ENCODE measurements at places on chromosomes 2 and 18.

DNA sequence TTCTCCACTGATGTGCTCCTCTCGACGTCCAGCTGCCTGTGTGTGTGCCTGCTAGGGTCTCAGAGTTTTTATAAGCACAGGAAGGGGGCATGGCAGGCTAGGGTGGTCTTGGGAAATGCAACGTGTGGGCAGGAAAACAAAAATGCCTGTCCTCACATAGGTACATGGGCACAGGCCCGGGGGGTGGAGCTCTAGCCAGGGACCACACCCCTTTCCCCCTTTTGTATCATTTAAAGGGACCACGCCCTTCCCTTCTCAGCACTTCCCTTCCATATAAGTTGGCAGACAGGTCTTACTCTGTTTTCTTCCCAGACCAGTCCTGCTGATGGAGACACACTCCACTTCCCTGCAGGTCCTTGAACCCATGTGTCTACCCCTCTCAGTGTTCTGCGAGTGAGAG lies 645.0 kb downstream of the CBLN2 start:
- no peak for DNase-seq

- DNase-seq = no peak
Observed at GRCh38 chr2:239671916-239672849, 271.4 kb upstream of the HDAC4 start.

GRCh38 chr18:75959150-75959549 lies 531.6 kb upstream of the SMIM21 start:
- no peak for DNase-seq

GRCh38 chr2:88657131-88657530 lies 29.9 kb upstream of the EIF2AK3 start:
- DNase-seq = no peak

DNA sequence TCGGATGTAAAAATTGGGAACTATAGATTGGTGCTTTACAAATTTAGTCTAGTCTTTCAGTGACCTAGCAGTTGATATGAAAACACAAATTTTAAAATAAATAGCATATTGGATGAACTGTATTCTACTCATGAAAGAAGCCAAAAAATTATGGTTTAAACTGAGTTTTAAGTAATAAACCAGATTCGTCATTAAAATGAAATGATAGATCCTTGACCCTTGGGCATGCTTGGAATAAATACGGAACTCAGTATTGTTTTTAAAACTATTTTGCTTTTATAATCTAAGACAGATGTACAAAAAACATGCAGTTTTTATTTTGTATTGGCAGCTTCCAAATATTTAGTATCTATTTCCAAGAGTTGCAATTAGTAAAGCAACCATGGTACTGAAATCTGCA lies 34.6 kb upstream of the TBR1 start:
- DNase-seq = no peak

DNA sequence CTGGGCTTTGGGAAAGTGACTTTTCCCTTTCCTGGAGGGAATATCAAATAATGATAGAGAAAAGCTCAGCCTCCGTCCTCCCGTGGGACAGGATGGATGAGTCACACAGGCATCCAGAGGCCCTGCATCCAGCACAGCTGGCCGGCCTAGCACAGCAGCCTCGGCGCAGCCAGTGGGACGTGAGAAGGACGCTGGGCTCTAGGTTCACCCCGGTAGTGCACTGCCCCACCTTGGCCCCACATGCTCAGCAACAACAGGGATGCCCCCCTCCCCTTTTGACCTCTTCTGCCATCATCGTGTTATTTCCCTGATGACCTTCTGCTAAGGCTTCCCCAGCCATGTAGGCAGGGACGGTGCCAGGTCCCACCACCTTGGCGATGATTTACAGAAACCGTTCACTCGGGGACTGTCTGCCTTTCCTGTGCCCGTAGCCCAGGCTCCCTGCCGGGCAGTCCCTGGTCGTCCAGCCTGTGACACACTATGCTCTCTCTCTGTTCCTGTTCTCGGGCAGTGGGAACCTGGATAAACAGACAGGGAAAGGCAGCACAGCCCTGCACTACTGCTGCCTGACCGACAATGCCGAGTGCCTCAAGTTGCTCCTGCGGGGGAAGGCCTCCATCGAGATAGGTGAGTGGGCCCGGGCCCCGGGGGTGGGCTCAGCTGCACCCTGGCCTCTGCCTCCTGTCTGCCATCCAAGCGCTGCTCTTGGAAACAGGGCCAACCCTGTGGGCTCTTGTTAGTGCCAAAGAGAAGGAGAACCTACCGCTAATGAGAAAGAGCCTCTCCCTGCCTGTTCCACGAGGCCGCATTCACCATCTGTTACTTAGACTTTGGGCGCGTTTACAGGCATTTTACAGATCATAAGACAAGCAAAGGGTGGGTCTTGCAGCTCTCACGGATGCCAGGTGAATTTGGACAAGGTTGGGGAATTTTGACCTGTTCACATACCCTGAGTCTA lies 44.6 kb downstream of the ITGB1BP1 start:
- DNase-seq = no peak

DNA sequence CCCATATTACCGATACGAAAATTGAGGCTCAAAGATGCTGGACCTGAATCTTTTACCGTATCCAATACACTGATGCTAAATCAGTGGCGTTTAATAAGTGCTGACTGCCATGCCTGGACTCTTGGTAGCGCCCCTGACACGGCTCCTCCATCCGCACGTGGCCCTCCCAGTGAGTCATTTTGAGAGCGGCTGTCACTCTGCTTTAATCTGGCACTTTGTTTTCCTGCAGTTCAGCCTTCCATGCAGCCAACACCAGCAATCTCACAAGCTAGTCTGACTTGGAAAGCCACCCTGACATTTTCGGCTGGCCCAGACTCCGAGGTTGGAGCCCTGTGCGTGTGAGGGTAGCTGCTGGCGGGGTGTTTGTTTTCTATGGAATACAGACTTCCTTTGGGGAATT lies 155.1 kb upstream of the LMAN1 start:
- DNase-seq = no peak

- DNase-seq = no peak
Observed at GRCh38 chr2:191951832-191952231, 104.9 kb upstream of the CAVIN2 start.

GRCh38 chr18:9827211-9827792 lies 58.5 kb upstream of the TXNDC2 start:
- DNase-seq = no peak

DNA sequence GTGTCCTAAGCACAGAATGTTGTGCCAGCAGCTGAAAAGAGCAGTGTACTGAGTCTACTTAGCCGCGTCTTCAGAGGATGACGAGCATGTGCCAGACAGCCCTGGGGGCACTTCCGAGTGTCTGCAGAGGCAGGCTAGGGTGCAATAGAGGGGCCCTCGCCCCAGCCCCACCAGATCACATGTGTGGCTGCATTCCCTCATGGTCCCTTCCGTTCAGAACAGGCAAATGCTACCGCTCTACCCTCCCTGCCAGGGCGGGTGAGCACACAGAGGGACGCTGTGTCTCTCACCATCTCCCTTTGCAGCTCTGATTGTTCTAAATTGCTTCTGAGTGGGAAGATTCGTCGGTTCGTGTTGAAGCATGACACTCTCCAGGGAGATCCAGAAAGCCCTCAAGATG lies 212.2 kb upstream of the RAB12 start:
- no peak for DNase-seq

GRCh38 chr2:240892356-240892755 lies 3.6 kb downstream of the MAB21L4 start:
- no peak for DNase-seq

DNA sequence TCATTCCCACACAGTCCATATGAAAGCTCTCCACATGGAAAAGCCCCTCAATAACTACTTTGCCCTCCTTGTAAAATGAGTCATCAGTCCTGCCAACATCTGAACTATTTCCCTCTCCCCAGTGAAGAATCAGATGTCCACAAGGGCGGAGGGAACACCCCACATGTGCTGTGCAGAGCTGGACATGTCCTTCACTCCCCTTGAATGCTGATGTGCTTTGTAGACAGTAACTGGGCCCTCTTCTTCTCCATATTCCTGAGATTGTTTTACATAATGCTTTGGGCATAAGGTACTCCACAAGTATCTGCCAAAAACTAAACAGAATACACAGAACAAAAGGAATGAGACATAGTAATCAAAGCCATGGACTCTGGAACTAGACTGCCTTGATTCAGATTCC lies 879.4 kb downstream of the BCL11A start:
- DNase-seq = no peak

DNA sequence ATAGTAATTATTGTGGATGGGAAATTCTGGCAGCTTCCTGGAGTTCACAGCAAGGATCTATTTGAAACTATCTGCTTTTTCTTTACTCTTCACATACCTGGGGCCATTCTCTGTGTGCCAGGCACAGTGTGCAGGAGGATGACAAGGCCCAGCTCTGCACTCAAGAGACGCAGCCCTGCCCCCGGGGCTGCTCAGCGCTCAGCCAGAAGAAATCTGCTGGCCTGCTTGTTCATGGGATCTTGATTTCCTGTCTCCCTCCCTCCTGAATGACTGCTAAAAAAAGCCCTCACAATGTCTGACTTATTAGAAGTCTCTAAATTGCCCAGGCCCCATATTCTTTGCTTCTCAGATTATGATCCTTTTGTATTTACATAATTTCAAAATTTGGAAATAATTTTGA lies 210.9 kb downstream of the DCDC2C start:
- DNase-seq = no peak

DNA sequence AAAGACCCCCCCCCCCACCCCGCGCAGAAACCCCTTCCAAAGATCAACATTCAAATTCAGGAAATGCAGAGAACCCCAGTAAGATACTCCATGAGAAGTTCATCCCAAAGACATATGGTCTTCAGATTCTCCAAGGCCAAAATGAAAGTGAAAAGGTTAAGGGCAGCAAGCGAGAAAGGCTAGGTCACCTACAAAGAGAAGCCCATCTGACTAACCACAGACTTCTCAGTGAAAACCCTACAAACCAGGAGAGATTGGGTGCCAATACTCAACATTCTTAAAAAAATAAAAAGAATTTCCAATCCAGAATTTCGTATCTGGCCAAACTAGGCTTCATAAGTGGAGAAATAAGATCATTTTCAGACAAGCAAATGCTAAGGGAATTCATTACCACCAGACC lies 175.2 kb downstream of the RND3 start:
- DNase-seq = no peak

DNA sequence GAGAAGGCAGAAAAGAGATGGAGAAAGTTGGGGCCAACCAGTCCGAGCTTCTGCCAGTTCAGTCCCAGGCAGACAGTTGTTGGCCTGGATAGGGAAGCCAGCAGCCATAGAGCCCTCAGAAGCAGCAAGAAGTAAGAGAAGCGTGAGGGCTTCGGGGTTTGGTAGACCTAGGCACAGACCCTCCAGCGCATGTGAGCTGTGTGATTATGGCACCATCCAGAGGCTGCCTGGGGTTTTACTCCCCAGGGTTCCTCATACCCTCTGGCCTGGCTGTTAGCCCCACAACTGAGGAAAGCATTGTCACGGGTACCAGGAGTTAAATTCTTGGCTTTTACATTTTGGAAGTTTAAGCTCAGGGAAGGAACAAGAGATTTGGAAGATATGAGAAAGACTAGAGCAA lies 93.7 kb upstream of the RAB6C start:
- no peak for DNase-seq

DNA sequence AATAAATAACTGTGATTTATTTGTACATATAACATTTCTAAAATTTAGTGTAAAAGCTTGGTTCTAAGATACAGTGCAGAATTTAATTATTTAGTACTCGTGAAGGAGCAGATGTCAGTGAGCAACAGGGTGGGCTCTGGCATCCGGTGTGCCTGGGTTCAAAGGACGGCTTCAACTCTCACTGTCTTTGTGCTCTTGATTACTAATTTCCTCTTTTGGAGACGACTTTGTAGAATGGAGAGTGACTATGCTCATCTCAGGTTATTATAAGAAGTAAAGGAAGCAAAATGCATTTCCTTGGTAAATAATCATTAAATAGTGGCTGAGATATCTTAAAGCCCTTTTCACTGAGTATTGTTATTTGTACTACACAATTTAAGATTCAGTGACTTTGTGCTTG lies 271.7 kb downstream of the ASXL3 start:
- DNase-seq = no peak

- no peak for DNase-seq
Observed at GRCh38 chr2:241857572-241858121, 1.0 kb downstream of the PDCD1 start.

GRCh38 chr2:238555786-238556542 lies 129.2 kb downstream of the ASB1 start:
- DNase-seq = no peak

GRCh38 chr2:86480105-86480504 lies 38.9 kb downstream of the KDM3A start:
- DNase-seq = no peak

DNA sequence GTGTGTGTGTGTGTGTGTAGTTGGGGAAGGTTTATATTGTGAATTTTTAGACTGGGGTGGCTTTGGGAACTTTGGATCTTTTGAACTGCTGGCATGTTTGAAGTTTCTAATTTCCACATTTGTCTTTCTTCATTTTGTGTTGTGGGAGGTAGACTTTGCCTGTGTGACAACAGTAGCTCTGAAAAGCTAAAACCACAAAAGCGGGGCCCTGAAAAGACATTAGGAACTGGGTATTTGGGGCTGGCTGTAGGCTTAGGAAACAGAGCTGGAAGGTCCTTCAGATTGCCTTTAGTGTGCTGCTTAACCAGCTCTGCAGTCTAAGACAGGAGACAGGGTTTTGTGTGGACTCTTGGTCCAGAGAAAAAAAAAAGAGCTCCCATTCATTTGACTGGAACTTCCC lies 27.2 kb upstream of the DOCK10 start:
- DNase-seq = no peak

- DNase-seq = no peak
Observed at GRCh38 chr2:168191955-168192785, 55.2 kb downstream of the STK39 start.

DNA sequence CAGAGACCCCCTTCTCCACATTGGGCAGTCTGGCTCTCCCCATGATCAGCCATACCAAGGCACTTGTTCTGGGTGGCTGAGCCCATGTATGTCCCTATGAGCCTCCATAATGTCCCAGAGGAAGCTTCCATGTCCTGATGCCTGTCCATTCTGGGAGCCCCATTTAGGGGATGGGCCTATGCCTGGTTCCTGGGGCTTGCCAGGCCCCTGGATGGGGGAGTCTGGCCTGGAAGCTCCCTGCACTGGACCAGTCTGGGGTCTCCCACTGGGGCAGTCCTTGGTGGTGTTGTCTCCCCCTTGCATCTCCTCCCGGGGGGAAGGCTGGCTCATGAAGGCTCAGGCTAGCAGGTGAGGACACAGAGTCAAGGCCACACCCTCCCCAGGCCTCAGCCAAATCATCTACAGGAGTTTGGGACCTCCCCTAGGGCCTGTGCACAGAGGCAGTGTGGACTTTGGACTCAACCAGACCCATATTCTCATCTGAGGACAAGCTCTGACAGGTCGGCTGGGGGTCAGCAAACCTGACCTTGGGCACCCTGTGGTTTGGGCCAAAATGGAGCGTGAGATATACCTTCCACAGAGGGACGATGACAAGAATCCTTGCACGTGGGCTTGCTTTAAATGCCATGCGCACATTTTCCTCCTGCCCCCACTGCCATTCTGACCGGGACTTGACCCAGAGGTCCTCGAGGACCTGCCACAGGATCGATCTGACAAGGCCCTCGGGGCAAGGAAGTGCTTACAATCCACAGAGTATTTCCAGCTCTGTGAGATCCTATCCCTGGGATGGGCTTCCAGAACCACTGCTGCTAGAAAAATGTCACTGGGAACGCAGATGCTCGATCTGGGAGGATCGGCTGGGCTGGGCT lies 38.8 kb downstream of the INHBB start:
- no peak for DNase-seq

- DNase-seq = no peak
Observed at GRCh38 chr18:32724071-32724749, 48.6 kb downstream of the KLHL14 start.

- DNase-seq = no peak
Observed at GRCh38 chr2:232236200-232236599, 142.4 kb upstream of the ALPP start.
